Iris pigment epithelial cell (primary cell): ENCODE measurements at places on chromosomes 6 and 20.

GRCh38 chr20:49674383-49675352 lies 39.0 kb downstream of the B4GALT5 start:
- DNase-seq, result peak; percentile 57

DNA sequence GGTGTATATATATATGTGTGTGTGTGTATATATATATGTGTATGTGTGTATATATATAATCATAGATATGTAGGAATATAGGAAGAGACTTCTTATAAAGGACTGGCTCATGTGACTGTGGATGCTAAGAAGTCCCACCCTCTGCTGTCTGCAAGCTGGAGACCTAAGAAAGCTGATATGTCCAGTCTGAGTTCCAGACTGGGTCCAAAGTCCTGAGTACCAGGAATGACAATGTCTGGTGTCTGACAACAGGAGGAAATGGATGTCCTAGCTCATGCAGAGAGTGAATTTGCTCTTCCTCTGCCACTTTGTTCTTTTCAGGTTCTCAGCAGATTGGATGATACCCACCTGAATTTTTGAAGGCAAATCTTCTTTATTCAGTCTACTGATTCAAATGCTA lies 7.1 kb downstream of the ALDH5A1 start:
- DNase-seq, result no peak

- DNase-seq, result no peak
Observed at GRCh38 chr6:138013959-138014358, 93.3 kb downstream of the PERP start.

GRCh38 chr20:16412906-16413305 lies 160.3 kb downstream of the KIF16B start:
- DNase-seq, result peak; percentile 49

- peak; percentile 79 for DNase-seq
Observed at GRCh38 chr6:14682812-14683211, 563.1 kb upstream of the JARID2 start.

- peak; percentile 62 for DNase-seq
Observed at GRCh38 chr6:41470029-41470330, 76.2 kb upstream of the FOXP4 start.

DNA sequence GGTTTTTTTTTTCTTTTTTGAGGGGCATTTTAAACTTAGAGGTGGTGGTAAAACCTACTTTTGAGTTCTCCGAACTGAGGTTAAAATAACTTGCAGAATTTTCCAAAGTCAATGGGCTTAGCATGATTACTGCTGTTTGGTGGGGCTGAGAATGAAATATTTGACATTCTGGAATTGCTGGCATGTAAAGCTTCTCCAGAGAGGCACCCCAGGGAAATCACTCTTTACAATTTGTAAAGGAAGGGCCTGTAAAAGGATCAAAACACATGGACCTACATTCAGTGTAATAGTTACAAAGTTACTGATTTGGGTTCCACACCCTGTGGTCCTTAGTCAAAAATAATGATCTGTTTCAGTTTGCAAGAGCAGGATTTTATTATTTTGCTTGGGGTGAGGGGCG lies 5.5 kb downstream of the FAM217B start:
- DNase-seq, result no peak

DNA sequence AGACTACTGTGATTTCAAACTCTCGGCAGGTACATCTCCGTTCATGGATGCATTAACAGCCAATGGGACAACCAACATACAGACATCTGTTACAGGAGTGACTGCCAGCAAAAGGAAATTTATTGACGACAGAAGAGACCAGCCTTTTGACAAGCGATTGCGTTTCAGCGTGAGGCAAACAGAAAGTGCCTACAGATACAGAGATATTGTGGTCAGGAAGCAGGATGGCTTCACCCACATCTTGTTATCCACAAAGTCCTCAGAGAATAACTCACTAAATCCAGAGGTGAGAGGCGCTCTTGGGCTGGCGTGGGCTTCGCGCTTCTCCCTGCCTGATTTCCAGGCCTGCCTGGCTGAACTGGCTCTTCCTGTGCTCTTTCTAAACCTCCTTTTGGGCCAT lies 68.4 kb downstream of the RPP40 start:
- DNase-seq, result no peak

- DNase-seq, result no peak
Observed at GRCh38 chr6:119224095-119224701, 125.4 kb downstream of the MAN1A1 start.

- DNase-seq, result no peak
Observed at GRCh38 chr6:24909241-24910216, 26.2 kb downstream of the RIPOR2 start.

- no peak for DNase-seq
Observed at GRCh38 chr6:133606852-133607251, 282.1 kb upstream of the TCF21 start.

GRCh38 chr6:75167851-75168250 lies 38.0 kb downstream of the COL12A1 start:
- DNase-seq, result no peak
